ENCODE measurements at places on chromosomes 6 and 20.

- no peak for DNase-seq
These were observed 2.9 kb downstream of the NKAIN2 start for GRCh38 chr6:123806561-123806960.

DNA sequence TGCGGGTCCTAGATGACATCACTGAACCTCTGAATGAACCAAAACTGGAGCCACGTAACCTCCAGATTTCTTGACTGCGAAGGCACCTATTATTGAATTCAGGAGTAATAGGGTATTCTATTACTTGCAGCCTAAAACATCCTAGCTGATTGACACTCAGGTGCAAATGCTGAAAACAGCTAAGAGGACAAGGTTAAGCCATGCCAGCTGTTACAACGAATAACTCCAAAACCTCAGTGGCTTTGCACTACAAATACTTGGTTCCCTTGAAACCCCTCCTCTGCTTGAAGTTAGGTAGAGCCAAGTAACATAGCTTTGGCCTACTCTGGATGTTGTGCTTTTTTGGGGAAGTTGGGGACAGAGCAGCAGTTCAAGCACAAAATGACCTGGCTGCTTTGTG, 21.0 kb upstream of the CCN5 start:
- DNase-seq = no peak

GRCh38 chr6:136720045-136720770, 72.1 kb downstream of the MAP3K5 start:
- DNase-seq = no peak

- no peak for DNase-seq
These were observed 4.0 kb upstream of the CAP2 start for GRCh38 chr6:17389274-17389847.

GRCh38 chr6:107712665-107713551, 111.2 kb downstream of the SCML4 start:
- DNase-seq = no peak

DNA sequence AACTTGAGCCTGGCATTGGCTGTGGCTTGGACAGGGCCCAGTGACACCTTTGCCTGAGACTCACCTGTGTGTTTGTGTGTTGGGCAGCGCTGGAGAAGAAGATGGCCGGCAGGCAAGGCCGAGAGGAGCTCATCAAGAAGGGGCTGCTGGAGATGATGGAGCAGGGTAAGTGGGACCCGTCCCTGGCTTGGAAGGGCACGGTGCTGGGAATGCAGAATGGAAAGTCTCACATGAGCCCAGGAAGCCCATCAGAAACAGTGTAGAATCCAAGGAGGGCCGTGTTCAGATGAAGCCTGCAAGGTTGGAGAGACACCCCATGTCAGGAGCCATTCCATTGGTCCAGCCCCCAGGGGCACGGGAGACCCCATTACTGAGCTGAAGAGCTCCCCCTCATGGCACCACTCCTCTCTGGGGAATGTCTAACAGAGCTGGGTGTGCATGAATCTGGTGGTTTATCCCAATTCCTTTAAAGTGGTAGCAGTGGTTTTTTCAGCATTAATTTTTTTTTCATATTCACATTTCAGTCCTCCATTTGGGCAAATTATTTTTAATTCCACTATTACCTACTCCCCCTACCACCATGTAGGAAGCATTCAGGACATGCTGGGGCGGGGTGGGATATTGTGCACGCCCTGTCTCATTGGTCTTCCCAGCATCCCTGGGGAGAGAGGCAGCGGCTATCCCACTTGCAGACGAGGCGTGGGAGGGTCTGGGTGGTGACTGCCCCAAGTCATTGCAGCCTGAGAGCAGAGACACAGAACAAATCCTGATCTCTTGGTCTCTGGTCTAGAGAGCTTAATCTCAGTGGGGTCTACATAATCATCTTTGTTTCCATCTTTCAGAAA, 143.6 kb downstream of the PHACTR3 start:
- DNase-seq = no peak

GRCh38 chr6:106522562-106523250, 106.6 kb downstream of the RTN4IP1 start:
- DNase-seq = no peak
